ENCODE measurements at places on chromosomes 6 and 20.

GRCh38 chr20:532530-532929 lies 11.1 kb downstream of the CSNK2A1 start:
- no peak for DNase-seq

- no peak for DNase-seq
Observed at GRCh38 chr6:149563203-149563927, 2.8 kb upstream of the GINM1 start.

DNA sequence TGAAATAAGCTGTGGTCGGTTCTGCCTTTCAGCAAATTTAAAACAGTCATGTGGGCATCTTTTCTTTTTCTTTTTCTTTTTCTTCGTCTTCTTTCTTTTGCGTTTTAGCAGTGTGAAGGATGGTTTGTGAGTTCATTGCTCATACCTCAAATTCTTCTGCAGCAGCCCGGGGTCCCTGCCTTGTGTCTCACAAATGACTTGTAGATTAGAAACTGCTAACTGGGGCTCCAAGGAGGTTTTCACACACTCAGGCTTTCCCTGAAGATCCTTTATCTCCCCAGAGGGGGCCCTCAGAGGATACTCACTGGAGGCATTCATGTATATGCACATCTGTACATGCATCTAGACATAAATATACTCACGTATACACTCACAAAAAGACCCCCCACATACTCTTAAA lies 1.7 kb downstream of the SMOC2 start:
- no peak for DNase-seq

GRCh38 chr6:116431964-116432595 lies 29.1 kb upstream of the CALHM6 start:
- DNase-seq, result no peak

GRCh38 chr20:45592574-45593189 lies 13.6 kb upstream of the WFDC8 start:
- no peak for DNase-seq

GRCh38 chr20:7499201-7499600 lies 441.1 kb downstream of the HAO1 start:
- DNase-seq, result no peak

DNA sequence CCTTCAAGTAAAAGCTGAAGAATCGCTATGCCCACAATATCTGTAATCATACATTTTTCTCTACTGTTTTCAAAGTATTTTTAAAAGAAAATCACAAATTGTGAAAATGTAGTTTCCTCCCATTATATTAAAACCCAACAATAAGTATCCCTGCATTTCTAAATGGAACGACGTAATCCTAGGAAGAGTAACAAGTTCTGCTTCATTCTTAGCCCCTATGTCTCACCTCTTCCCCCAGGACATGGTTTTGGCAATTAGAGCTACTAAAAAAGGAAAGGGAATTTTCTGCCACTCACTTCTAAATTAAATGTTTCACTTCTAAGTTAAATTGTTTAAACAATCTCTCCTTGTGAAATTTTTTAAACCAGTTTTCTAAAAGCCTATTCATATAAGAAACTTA lies 47.4 kb downstream of the TBPL1 start:
- DNase-seq, result no peak

DNA sequence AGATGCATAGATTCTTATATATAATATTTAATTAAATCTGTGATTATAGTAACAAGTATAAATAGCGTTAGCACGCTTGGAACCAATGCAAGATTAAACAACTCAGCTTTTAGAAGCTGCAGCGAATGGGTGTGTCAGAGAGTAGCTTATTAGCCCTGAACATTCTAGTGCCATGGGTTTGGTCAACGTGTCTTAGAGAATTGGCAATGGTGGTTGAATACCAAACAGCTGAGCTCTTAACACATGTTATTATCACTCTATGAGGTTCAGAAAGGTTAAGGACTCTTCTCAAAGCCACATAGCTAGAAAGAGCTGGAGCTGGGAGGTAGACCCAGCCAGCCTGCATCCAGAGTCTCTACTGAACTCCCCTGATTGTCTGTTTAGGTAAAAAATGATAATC lies 284.2 kb upstream of the CHD6 start:
- no peak for DNase-seq

DNA sequence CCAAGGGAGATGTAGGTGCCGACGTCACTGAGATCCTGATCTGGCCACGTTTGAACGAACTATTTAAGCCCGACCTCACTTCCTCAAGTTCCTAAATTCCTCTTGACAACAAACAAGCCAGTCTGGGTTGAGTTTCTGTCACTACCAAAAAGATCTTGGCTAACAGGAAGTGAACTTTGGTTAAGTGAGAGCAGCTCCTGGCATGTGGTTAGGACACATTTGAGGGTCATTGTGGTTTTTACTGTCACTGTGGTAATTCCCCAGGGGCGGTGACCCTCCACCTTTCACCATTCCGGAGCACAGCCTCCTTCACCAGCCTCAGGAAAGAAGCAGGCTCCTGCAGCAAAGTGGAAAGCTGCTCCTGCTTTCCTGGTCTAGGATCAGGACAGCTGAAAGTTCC lies 43.1 kb upstream of the ZNF831 start:
- no peak for DNase-seq

DNA sequence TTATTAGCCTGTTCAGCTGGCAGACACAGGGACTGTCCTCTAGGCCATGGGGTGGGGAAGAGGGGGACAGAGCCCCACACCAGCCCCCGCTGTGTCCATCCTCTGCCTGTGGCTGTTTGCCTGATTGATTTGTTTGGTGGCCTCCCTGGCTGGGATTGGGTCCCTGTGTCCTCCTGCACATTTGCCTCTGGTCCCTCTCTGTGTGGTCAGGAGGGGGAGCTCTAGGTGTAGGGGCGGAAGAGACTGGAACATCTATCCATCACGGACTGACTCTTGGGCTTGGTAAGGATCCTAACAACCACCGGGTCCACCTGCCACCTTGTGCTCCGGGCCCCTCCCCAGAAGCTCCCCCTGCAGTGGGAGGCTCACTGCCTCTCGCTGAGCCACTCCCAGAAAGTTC lies 38.4 kb upstream of the CCDC167 start:
- DNase-seq, result no peak

- no peak for DNase-seq
Observed at GRCh38 chr20:573414-574296, 30.1 kb upstream of the CSNK2A1 start.

- DNase-seq, result no peak
Observed at GRCh38 chr6:147486683-147487082, 21.8 kb upstream of the SAMD5 start.

- DNase-seq, result no peak
Observed at GRCh38 chr6:44058617-44059358, 68.5 kb downstream of the MRPL14 start.

DNA sequence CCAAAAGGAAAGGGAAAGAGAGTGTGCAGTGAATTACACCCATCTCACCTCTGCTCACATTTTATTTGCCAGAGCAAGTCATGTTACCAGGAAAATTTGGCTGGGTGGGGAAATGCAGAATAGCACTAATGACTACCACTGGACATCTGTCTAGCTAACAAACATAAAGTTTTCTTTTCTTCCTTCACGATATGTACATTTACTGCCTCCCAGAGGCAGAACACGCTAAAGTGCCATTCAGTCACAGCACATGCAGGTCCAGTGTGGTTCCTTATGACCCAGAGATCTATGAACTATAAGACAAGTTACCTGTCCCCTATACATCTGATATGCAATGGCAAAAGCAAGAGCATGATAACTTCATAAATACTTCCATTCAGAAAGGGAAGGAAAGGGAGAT lies 194.1 kb downstream of the OGFRL1 start:
- no peak for DNase-seq

DNA sequence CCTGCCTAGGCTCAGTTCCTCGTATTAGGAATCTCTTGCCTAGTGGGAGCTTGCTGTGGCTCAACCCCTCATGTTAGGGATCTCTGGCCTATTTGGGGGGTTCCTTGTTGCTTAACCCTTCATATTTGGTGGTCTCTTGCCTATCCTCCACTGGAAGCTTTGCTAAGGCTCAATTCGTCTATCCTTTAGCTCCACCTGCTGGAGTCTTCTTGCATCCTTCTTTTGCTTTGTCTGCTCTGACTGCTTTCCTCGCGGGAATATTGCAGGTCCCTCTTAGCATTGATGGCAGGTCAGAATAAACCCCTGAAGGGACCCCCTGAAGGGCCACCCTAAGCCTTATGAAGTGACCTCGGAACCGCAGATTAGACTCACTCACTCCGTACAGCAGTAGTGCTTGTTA lies 203.0 kb upstream of the TBX18 start:
- no peak for DNase-seq

- DNase-seq, result no peak
Observed at GRCh38 chr6:106773522-106773921, 144.1 kb downstream of the QRSL1 start.

DNA sequence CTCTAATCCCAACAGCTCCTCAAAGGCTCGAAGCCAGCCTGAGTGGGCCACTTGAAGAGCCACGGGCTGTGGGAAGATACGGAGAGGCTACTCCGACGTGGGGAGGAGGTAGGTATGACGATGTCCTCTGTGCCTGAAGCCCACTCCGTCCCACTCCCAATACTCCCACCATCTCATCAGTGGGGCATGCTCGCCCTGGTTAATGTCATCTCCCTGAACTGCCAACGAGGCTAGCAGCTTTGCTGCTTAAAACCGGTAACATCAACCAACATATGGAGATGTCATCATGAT lies 11.1 kb downstream of the NRN1 start:
- DNase-seq, result no peak

- DNase-seq, result no peak
Observed at GRCh38 chr6:51813904-51814303, 273.5 kb downstream of the PKHD1 start.

DNA sequence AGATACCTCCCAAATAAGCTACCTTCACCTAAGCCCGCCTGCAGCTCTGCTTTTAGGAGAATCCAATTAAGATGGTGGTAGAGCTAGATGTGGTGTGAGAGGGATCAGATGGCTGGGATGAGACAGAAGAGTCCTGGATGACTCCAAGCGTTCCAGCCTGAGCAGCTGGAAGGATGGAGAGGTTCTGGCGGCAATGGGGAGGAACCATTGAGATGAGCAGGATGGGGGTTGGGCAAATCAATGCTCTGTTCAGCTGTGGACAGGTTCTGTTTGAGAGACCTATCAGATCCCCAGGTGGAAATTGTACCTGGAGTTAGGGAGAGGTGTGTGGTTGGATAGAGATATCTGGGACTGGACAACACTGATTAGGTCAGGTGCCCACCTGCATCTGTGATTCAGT lies 23.0 kb downstream of the PHACTR3 start:
- no peak for DNase-seq

DNA sequence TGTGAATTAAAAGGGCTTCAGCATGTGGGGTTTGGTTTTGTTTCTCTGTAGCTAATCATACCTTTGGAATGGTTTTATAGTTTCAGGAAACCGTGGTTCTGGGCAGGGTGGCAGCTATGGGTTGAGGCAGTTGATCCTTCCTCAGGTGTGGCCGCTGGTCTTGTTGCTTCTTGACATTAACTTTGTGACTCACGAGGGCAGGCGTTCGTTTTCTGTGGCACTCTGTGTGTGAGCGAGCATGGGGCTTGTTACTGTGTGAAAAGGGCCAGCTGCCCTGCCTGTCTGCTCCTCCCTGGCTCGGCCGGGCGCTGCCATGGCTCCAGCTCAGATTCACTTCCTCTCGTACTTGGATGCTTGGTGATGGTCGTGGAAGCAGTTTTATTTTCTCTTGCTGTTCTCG lies 16.2 kb downstream of the DNAJC5 start:
- no peak for DNase-seq

DNA sequence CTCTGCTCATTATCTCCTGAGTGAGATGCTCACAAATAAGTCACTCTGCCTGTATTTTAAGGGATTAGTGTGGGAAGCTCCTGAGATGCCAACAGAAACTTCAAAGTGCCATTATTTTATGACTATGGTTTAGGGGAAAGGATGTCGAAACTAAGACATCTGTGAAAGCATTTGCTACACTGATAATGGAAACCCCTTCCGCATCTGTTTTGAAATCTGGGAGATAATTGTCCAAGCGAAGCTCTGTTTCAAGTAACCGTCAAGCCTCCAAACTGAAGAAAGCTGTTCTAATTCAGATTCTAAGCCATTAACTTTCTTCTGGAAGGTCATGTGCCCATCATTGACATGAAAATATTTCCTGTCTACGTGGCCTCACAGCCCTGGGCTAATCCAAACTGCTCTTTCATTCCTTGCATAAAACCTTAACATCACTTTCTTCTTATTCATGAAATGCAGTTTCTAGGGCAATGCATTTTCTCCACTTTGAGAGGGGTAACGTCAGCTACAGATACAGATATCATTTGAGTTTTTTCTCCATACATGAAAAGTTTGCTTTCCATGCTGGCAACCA lies 932.0 kb downstream of the C6orf118 start:
- no peak for DNase-seq

GRCh38 chr6:53651205-53651763 lies 14.3 kb downstream of the KLHL31 start:
- DNase-seq, result peak; percentile 28

DNA sequence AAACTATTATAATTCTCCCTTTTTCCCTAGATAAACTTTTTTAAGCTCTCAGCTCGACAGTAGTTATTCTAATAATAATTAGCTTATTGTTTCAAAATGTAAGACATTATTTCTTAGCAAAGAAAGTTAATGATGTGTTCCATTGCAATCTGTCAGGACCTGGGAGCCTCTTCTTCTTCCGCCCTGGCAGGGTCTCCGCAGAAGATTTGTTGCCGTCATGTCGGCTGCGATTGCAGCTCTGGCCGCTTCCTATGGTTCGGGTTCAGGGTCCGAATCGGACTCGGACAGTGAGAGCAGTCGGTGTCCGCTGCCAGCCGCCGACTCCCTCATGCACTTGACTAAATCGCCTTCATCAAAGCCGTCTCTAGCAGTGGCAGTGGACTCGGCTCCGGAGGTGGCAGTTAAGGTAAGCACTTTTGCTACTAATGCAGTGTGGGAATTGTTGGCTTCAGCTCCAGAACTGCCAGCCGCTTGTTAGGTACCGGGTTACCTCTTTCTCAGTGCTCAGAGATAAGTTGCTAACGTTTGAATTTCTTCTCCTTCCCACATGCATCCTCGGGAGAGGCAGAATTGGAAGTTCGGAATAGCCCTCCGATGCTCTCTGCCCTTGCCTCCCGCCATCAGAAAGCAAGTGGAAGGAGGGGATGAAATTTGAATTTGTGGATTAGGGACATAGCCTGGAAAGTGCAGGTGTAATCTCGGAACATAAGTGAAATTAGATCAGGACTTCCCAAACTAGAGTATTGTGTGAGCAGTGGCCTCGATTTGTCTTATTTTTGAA lies at the start of gene CDC40:
TSS of gene CDC40 (plus strand) at position 200 of the 781 bp plus-strand sequence. CDS start at position 218, 18 bp downstream.
- peak; percentile 25 for DNase-seq

GRCh38 chr6:55276745-55277530 lies 50.3 kb upstream of the GFRAL start:
- no peak for DNase-seq

GRCh38 chr6:16355699-16356446 lies 117.5 kb downstream of the GMPR start:
- no peak for DNase-seq

DNA sequence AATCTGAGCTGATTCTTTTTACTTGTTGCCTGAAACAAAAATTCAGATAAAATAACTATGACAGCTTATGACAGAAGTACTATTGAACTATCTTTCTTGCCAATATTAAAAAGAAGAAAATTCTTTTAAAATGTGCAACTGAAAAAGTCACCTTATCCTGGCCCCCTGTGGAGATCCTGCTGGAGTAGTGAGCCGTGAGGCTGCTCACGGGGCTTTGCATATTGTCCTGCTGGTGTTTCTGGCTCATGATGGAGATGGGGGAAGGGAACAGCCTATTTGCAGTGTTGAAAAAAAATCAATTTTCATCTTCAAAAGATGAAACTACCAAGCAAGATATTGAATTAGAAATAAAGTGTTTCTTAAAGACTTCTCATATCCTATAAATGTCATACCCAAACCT lies 216.0 kb downstream of the SAMD5 start:
- DNase-seq, result no peak

All from stimulated activated CD8-positive, alpha-beta memory T cell treated with anti-CD3 and anti-CD28 coated beads, Interleukin-7, amount 100 ng/mL, for 24 hours (primary cell).